MCF 10A (cell line): ENCODE measurements at places on chromosomes 4 and X. TPM values are rescaled to one million over a fixed set of nuclear protein-coding genes. Genes with fewer than 3 reads are reported as not detected.

The GABRB1 gene
- not detected in 2 replicates for total RNA-seq

The DUX4 gene
- not detected in 2 replicates for total RNA-seq

The GPRASP1 gene
- total RNA-seq: 1.2 and 2.0 TPM in 2 replicates

The ANOS1 gene
- 0.05 and 0.20 TPM in 2 replicates for total RNA-seq

The EMCN gene
- total RNA-seq: not detected in 2 replicates

The GSX2 gene
- total RNA-seq: not detected in 2 replicates

The PCYT1B gene
- total RNA-seq: not detected in 2 replicates

The TDO2 gene
- total RNA-seq: not detected in 2 replicates

The CHRDL1 gene
- not detected in 2 replicates for total RNA-seq

The ALG13 gene
- total RNA-seq: 53.9 and 147 TPM in 2 replicates

The VSIG1 gene
- total RNA-seq: 1.2 and 1.8 TPM in 2 replicates

The PLP1 gene
- not detected in 2 replicates for total RNA-seq

The SLC9B1 gene
- 0.77 and 0.86 TPM in 2 replicates for total RNA-seq

The MCUB gene
- 11.0 and 16.3 TPM in 2 replicates for total RNA-seq

The KLB gene
- total RNA-seq: not detected in 2 replicates

The FAM236B gene
- total RNA-seq: not detected in 2 replicates

The DUSP9 gene
- total RNA-seq: not detected in 2 replicates

The CCKAR gene
- total RNA-seq: not detected in 2 replicates

The DOK7 gene
- total RNA-seq: 1.1 and 5.3 TPM in 2 replicates

The RIBC1 gene
- total RNA-seq: 0.82 and 1.0 TPM in 2 replicates

The TMEM33 gene
- total RNA-seq: 101 and 117 TPM in 2 replicates

The SPOCK3 gene
- total RNA-seq: not detected in 2 replicates

The TMEM271 gene
- total RNA-seq: not detected in 2 replicates

The F8A2 gene
- not detected in 2 replicates for total RNA-seq

The KLHL5 gene
- 59.2 and 67.7 TPM in 2 replicates for total RNA-seq

The FAM50A gene
- total RNA-seq: 62.1 and 88.7 TPM in 2 replicates

The AVPR2 gene
- total RNA-seq: not detected in 2 replicates

The BEND2 gene
- not detected in 2 replicates for total RNA-seq

The GLRB gene
- total RNA-seq: 5.9 and 7.1 TPM in 2 replicates
